GM12864 (cell line): ENCODE measurements at places on chromosomes 2 and 18.

- DNase-seq, result no peak
Measured at GRCh38 chr2:203960811-203961210, 24.2 kb downstream of the ICOS start.

GRCh38 chr2:166293984-166294383 lies 81.8 kb downstream of the SCN9A start:
- no peak for DNase-seq

DNA sequence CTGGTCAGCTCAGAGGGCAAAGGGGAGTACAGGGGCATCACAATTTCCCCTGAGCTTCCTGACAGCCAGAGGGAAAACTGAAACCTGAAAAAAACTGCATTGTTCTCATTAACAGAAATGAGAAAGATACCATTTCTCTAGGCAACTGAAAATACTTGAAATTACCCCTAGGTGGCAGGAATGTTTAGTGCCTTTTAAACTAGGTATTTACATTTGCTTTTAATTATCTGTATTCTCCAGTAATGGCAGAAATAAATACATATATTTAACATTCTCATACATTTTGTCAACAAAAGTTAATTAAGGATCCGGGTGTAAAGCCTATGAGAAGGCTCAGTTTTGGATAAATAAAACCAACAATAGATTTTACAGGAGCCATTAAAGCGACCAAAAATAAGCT lies 34.5 kb downstream of the RPL31 start:
- no peak for DNase-seq

DNA sequence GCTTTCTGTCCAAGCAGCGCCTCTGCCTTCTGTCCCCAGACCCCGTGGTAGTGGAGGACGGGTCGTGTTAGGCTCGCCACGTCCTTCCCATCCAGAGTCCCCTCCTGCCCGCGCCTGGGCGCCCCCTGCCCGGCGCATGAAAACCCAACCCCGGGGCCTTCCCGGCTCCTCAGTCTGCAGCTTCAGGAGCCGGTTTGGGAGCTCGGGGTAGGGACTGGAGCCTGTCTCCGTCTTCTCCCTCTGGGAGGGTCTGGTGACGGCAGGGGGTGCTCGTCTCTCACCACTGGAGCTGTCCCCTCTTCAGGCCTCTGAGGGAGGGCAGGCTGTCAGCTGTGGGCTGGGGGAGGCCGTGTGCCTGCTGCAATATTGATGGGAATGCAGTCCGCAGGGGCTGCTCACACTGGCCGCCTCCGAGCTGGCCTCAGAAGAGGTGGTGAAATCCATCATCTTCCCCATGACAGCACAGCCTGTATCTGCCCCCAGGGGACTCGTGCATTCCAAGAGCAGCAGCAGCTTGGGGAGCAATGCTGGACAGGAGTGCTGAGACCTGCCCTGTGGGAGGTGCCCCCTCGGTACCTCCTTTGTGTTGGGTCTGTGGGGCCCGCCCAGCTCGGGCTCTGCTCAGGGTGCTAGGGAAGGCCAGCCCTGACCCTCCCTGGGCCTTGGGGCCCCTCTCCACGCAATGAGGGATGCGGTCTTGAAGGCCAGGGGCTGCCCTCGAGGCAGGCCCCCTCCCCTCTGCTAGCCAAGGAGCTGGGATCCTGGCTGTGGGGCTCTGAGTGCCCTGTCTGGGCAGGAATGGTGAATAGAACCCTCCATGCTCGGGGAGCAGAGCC lies 17.8 kb upstream of the KLHL30 start:
- no peak for DNase-seq

GRCh38 chr2:78992451-78992806 lies 33.1 kb upstream of the REG3G start:
- DNase-seq, result no peak

- DNase-seq, result no peak
Measured at GRCh38 chr2:96642564-96643360, at the start of gene FER1L5. TSS of gene FER1L5 (plus strand) at chr2:96642764. CDS start at chr2:96642837, 73 bp downstream.

GRCh38 chr2:179538406-179539123 lies 273.9 kb upstream of the SESTD1 start:
- no peak for DNase-seq
